ENCODE measurements at places on chromosomes 3 and 15.

DNA sequence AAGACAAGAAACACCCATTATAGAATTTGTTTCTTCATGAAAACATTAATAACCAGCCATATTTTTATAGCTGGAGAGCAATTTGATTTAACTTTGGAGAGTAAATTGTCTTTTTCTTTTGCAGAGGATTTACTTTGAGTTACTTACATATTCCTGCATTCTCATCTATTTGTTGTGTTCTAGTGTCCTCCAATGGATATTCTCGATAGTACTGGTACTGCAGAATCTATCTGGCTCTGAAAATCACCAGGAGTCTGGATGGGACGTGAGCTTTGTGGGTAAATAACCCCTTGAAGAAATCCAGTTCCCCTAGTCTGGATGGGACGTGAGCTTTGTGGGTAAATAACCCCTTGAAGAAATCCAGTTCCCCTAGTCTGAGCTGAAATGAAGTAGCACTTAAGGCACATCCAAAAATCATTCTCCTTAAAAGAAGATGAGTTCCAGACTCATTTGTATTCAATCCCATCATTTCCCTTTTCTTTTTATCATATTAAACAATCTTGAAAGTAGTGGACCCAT lies 294.1 kb upstream of the UBE2E2 start:
- DNase-seq, result no peak

DNA sequence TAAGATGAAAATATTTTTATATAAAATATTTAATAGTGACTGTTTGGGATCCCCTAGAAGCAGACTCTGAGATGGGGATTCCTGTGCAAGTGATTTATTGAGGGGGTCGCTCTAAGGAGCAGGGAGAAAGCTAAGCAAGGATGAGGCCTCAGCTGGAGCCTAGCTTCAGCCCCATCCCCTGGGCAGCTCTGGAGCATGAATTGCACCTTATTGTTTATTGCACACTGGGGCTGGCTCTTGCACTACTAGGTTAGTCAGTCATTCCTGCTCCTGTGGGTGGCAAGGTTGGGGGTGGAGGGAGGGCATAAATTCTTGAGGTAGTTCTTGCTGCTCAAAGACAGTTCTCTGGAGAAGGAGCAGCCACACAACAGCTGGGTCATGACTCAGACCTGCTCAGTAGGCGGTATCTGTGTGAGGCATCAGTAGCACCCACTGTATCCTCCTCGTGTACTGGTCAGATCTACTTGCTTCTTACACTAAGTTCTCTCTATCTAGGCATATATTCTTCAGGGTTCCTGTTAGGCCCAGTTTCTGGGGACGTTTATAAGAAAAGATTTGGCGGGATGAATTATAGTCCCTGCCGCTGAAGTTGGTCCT lies 27.2 kb upstream of the TNFSF10 start:
- DNase-seq, result peak; percentile 55

DNA sequence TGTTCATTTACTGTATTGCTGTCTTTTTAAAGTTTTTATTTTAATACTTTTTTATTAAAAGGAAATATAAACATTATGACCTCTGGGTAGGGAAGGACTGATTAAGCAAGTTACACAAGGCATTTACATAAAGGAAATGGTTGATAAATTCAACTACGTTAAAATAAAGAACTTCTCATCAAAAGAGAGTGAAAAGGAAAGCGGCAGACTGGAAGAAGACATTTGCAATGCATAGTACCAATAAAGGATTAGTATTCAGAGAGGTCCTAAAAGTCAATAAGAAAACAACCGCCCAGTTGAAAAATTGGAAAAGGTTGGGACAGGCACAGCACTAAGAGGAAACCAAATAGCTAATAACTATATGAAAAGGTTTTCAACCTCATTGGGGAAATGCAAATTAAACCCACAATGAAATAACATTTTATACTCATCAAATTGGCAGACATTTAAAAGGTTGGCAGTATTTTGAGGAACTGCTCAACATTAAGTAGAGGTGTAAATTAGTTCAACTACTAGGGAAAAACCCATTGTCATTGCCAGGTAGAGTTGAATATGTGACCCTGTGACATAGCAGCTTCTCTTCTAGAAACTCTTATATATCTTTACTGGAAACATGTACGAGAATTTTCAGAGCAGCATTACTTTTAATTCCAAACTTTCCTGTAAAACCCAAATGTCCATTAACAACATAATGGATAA lies 9.5 kb downstream of the PDE8A start:
- DNase-seq, result no peak

DNA sequence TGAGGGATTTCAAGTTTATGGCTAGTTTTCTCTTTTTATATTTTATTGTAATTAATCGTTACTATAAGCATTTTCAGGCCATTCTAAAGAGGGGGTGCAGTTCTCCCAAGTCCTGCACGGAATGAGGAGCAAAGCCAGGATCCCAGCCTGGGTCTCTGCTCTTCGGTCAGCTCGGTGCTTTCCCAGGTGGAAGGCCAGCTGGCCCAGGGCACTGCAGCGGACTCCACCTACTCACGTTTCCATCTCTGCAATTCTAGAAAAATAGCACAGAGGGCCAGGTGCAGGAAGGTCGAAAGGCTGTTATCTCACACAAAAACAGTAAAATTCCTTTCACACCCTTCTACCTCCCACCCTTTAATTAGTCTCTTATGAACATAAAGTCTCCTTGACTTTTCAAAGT lies 59.5 kb upstream of the HES1 start:
- no peak for DNase-seq

DNA sequence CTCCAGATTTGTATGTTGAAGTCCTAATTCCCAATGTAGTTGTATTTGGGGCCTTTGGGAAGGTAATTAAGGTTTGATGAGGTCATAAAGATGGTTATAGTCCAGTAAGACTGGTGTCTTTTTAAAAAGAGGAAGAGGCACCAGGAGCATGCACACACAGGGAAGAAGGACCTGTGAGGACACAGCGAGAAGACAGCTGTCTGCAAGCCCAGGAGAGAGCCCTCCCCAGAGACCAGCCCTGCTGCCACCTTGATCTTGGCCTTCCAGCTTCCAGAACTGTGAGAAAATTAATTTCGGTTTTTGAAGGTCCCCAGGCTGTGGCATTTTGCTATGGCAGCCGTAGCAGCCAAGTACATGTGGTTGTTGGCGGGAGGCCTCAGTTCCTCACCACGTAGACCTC lies 32.8 kb upstream of the TSEN2 start:
- DNase-seq, result no peak

GRCh38 chr3:7144697-7145308 lies 283.9 kb downstream of the GRM7 start:
- DNase-seq, result peak; percentile 41

DNA sequence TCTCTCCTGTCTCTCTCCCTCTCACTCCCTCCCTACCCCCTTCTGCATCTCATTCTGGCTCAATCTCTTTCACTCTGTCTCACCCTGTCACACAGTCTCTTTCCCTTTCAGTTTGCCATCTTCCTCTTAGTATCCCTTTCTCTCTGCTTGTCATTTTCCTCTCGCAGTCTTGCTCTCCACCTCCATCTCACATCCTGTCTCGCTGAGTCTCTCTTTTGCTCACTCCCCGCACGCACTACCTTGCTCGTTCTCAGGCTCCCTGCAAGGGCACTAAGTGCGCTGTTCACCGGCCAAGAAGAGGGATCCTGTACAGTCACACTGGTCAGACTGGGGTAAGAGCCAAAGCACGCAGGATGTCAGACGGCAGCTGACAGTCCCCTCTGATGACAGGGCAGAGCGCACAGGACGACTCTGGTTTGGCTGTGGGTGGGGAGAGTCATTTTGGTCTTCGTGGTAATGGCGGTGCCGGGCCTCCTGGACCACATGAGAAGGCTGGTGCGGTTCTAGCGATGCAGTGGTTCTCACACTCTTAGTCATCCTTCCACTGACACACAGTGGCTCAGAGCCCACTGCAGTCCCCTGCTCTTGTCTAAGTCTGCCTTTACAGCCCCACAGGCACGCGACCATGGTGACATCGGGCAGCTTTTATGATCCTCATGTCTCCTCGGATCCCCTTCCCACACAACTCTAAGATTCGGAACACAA lies 356.8 kb downstream of the FOXP1 start:
- no peak for DNase-seq
